NCI-H187 (cell line): ENCODE measurements at places on chromosomes 1 and 21.
A peak's percentile ranks its signal among the peaks of the same experiment; 100 is the strongest.

GRCh38 chr1:18977428-18977827 is 21.0 kb upstream of the IFFO2 start:
- no peak for DNase-seq

DNA sequence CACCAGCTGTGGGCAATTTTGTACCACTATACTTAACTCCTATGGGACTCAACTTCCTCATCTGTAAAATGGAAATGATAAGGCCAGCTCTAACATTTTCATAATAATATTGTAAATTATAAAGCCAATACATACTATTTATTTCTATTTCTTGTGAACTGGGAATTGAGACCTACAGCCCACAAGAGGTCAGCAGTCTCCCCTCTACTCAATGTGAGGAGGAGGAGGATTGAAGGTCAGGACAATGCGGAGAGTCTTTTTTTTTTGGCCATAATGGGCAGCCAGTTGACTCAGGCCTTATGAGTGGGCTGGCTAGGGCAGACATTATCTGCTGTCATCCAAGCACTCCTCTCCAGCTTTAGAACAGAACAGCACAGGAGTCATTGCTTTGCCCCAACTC is 90.5 kb downstream of the NUF2 start:
- DNase-seq: no peak

- DNase-seq: peak; percentile 13
Measured at GRCh38 chr1:21368515-21369289, 71.2 kb upstream of the NBPF3 start.

DNA sequence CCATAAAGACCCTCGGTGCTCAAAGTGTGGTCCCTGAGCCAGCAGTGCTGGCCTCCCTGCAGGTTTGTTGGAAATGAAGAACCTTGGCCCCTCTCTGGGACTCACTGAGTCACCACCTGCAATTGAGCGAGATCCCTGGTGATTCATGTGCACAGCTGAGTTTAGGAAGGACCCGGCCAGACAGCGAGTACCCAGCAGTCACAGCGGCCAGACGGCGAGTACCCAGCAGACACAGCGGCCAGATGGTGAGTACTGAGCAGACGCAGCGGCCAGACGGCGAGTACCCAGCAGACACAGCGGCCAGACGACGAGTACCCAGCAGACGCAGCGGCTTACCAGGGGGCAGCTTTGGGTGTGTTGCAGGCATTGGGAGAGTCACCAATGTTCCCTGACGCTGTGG is 123.8 kb downstream of the PRDM16 start:
- DNase-seq: no peak

- peak; percentile 33 for DNase-seq
Measured at GRCh38 chr1:9004700-9005394, 21.4 kb downstream of the SLC2A7 start.

- DNase-seq: no peak
Measured at GRCh38 chr1:94325377-94326302, 88.3 kb upstream of the ARHGAP29 start.

DNA sequence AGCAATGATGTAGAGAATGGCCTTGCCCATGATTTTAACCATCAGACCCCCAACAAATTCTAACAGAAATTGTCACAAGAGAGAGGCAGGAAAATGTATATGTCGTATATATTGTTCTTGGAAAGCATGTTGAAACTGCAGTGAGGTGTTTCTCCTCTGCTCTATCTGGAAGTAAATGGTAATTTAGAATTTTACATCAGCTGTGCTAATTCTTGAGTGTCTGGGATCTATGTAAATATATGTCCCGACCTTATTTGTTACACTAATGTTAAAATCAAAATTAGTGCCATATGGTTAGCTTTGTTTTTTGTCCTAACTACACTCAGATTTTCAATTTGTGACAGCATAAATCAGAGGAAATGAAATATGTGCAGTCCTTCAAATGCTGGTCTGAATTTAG is 20.5 kb downstream of the ZBTB21 start:
- DNase-seq: no peak

- DNase-seq: no peak
Measured at GRCh38 chr1:225451340-225451739, 23.5 kb upstream of the LBR start.

GRCh38 chr1:32421775-32422174 is 27.5 kb upstream of the BSDC1 start:
- no peak for DNase-seq

- no peak for DNase-seq
Measured at GRCh38 chr1:145886816-145887215, 1.1 kb upstream of the ANKRD35 start.

- DNase-seq: no peak
Measured at GRCh38 chr1:209341146-209341545, 242.4 kb upstream of the CAMK1G start.

- DNase-seq: no peak
Measured at GRCh38 chr1:173015629-173016028, 35.1 kb downstream of the TNFSF18 start.

- peak; percentile 1 for DNase-seq
Measured at GRCh38 chr1:115879977-115880376, 39.1 kb upstream of the NHLH2 start.

DNA sequence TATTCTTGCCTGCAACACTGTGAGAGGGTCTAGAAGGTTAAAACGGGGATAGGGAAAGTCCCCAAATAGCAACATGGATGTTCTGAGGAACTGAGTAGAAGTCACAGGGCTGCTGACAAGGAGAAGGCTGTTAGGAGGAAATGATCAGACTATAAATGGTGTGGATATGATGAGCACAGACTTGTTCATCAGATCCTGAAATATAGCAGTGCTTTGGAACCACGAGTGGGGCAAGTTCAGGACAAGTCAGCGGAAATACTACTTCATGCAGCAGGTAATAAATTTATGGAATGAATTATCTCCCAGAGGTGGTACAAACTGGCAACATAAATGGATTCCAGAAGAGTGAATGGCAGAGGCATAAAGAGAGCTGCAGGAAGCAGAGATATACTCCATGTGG is 3.2 kb upstream of the KIAA0040 start:
- no peak for DNase-seq

DNA sequence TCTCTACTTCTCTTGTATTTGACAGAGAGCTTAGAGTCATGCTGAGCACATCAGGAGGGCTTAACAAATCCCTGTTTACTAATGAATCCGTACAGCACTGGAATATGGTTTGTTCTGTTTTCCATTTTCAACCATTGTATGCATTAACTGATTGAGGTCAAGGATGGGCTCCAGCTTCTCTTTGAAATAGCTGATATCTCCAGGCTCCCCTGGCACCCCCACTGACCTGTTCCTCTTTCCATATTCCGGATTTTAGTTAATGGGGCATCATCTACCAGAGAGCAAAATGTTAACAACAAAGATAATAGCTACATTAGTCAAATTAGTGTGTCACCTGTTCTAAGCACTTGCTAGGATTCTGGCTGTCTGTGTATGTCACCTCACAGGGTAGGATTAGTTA is 57.6 kb downstream of the NENF start:
- DNase-seq: no peak

DNA sequence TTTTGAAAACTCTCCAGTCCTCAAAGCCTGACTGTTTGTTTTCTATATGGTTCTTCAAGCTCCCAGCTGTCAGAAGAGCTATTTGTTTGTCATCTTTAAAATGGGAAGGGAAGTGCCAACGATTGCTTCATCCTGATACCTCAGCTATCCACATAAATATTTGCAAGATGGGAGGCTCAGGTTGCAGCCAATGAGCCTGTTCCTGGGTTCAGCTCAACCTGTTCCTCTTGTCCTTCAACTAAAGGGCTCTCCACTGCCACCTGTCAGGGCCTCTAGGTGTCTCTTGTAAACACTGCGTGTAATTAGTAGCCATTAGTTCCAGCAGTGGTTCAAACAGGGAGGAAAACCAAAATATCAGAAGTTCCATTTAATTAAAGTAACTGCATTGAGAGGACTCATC is 445.1 kb downstream of the AJAP1 start:
- DNase-seq: peak; percentile 56

GRCh38 chr21:29174607-29175013 is 44.2 kb downstream of the MAP3K7CL start:
- DNase-seq: no peak

- DNase-seq: no peak
Measured at GRCh38 chr1:89719502-89720306, 86.8 kb downstream of the LRRC8C start.

DNA sequence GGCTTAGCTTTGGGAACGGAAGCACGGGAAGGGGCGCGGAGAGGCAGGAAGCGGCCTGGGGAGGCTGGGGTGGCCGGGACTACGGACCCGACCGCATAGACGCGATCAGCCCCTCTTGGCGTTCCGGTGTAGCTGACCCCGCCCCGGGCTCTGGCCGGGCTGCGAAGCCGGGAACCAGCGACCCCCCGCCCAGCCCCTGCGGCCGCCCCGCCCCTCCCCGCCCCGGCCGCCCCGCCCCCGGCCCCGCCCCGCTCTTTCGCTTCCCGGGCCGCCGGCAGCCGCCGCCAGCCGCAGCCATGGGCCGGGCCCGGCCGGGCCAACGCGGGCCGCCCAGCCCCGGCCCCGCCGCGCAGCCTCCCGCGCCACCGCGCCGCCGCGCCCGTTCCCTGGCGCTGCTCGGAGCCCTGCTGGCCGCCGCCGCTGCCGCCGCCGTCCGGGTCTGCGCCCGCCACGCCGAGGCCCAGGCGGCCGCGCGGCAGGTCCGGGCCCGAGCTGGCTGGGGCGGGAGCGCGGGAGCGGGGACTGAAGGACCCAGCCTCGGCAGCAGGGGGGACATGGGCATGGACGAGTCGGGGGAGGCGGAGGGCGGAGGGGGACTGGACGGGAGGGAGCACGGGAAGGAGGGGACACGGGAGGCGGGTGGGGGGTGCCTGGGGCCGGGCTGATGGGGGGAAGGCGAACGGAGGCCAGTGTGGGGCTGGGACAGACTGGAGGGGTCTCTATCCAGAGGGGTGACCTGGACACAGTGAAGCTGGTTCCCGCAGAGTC is at the start of gene SELENON:
SELENON (plus strand) TSS at position 259 of the 768 bp plus-strand sequence; CDS start at position 297, 38 bp downstream.
- no peak for DNase-seq

DNA sequence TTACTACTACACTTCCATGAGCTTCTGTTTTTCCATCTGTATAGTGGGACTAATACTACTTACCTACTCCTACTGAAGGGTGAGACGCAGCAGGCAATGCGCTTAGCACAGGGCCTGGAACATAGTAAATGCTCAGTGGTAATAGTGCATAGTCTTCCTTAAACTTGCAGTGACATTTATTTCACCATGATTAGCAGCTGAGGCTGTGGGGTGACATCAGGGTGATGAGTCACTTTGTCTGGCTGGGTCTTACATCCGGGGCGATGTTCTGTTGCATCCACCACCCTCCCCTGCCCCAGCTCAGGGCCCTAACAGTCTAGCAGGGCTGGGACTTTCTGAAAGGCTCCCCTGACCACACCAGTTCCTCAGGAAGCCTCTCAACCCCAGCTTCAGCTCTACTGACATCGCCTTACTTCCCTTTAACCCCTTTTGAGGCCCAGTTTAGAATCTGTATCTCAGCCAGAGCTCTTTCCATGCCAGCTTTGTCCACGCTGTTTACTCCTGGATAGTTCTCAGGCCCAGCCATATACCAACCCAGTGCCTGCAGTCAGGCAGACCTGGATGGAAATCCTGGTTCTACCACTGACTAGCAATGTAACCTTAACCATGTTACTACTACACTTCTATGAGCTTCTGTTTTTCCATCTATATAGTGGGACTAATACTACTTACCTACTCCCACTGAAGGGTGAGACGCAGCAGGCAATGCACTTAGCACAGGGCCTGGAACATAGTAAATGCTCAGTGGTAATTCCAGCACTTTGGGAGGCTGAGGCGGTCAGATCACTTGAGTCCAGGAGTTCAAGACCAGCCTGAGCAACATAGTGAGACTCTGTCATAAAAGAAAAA is 66.3 kb downstream of the CD58 start:
- no peak for DNase-seq

GRCh38 chr1:116680752-116681151 is 13.2 kb upstream of the IGSF3 start:
- DNase-seq: no peak

- no peak for DNase-seq
Measured at GRCh38 chr1:40039245-40039756, 1.2 kb upstream of the CAP1 start.

GRCh38 chr1:247415423-247416361 is at the start of gene NLRP3:
Gene NLRP3, plus strand, starts transcription at chr1:247416173. Its CDS starts 2,628 bp downstream, at chr1:247418801.
- no peak for DNase-seq

DNA sequence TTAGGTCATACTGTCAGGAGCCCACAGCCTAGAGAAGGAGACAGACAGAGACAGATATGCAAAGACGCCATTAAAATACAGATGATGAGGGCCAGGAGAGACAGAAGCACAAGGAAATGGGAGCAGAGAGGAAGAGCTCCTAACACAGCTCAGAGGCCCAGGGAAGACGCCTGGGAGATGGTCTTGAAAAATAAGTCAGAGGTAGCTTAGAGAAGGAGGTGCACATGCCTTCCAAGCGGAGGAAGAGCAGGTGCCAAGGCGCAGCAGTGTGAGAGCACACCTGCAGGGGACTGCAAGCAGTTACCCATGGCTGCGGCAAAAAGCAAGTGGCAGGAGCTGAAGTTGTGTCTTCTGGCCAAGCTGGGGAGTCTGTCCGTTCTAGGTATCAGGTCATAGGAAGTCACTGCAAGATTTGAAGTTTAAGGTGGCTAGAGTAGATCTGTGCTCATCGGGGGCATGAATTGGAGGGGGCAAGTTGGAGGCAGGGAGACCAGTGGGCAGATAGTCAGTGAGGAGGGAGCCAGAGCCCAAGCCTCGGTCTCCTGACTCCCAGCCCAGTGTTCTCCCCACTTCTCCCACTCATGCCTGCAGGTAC is 1.3 kb upstream of the TRABD2B start:
- DNase-seq: no peak

DNA sequence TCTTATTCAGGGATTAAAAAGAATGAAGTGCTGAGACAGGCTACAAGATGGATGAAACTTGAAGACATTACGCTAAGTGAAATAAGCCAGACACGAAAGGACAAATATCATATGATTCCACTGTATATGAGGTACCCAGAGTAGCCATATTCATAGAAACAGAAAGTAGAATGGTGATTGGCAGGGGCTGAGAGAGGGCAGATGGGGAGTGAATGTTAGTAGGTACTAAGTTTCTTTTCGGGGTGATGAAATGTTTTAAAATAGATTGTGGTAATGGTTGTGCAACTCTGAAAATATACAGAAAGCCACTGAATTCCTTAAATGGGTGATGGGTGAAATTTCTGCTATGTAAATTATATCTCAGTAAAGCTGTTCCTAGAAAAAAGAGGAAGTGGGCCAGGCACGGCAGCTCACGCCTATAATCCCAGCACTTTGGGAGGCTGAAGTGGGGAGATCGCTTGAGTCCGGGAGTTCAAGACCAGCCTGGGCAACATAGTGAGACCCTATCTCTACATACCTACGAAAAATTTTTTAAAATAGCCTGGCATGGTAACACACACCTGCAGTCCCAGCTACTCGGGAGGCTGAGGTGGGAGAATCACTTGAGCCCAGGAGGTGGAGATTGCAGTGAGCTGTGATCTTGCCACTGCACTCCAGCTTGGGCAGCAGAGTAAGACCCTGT is 15.9 kb downstream of the SLC27A3 start:
- no peak for DNase-seq
